ENCODE measurements at places on chromosomes 1 and 21. TPM values are rescaled to one million over a fixed set of nuclear protein-coding genes. Genes with fewer than 3 reads are reported as not detected.

The TMCC2 gene
- 2.8 TPM for total RNA-seq

The UTS2 gene
- not detected for total RNA-seq

The SMG7 gene
- 70.0 TPM for total RNA-seq

The EXOSC10 gene
- total RNA-seq, result 40.1 TPM

The KCNQ4 gene
- 3.5 TPM for total RNA-seq

The RGS8 gene
- total RNA-seq, result 0.03 TPM
